ENCODE measurements at places on chromosomes 6 and 20.

DNA sequence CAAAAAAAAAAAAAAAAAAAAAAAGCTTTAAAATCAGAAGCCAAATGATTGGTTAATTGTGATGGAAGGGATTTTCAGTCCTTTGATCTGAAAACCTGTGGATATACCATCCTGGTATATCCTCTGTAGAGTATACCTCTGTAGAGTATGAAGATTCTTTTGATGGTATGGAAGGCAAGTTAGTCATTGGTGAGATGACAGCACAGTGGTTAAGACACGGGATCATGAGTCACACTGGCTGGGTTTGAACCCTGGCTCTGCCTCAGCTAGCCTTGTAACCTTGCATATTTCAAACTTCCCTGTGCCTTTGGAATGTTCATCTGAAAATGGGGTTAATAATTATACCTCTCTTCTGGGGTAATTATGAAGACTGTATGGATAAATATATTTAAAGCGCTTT, 179.3 kb downstream of the CARMIL1 start:
- no peak for DNase-seq

GRCh38 chr6:8794420-8794819, 359.1 kb upstream of the SLC35B3 start:
- no peak for DNase-seq

DNA sequence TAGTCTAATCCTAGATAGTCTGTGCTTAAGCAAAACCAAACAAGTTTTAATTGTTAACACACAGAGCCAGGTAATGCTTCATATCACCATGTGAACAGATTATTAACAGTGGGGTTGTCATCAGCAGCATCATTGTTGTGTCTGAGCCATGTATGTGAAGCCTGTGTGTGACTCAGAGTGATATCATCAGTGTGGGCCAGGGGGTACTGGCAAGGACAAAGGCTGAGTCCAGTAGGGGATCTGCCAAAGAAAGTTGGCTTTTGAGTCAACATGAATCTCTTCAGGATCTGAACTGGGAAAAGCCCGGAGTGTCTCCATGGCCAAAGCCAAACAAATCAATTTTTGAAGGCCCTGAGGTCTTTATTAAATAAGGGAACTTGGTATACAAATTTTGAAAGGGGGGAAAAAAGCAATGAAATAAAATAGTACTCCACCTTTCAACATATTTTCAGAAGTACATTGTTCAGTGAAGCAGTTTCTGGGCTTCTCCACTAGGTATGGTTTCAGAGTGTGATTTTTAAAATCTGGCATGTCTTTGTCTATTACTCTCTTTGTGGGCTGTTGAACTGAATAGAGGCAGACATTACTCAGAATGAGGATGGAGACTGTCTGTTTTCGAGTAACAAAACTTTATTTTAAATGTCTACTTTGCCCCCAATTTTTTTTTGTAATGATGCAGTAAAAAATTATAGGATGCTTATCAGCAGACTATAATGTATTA, 444.2 kb upstream of the JAG1 start:
- no peak for DNase-seq

- DNase-seq, result no peak
These were observed 149.4 kb upstream of the OGFRL1 start for GRCh38 chr6:71139249-71139648.

DNA sequence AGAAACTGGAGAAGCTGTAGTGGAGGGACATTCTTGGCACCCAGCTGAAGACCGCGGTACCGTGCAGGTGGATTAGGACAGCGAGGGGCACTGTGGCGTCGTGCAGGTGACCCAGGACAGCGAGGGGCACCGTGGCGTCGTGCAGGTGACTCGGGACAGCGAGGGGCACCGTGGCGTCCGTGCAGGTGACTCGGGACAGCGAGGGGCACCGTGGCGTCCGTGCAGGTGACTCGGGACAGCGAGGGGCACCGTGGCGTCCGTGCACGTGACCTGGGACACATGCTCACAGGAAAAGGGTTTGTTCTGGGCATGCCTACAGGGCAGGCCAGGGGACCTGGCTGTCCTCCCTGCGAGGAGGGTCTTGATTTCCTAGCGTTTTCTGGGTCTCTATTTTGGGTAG, 29.2 kb upstream of the SMOC2 start:
- no peak for DNase-seq

DNA sequence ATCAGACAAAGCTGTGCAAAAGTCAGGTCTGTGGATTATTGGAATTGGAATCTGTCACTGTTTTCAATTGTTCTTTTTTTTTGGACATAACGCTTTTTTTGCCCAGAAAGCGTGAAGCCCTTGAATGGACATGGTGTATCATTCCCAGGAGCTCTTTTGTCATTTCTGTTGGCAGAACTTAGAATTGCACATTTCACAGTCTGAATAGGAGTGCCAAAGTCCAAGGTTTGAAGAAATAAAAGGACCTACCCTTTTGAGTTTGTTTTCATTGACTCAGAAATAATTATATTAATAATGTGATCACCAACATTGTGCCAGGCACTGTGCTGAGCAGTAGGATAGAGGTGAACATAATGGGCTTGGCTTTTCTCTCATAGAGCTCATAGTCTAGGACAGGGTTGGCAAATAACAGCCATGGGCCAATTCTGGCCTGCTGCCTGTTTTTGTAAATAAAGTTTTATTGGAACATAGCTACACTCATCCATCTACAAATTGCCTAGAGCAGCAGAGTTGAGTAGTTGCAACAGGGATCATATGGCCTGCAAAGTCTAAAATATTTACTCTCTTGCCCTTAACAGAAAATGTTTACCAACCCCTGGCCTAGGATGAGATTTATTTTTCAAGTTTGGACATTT, 62.6 kb upstream of the ATXN1 start:
- DNase-seq, result no peak

DNA sequence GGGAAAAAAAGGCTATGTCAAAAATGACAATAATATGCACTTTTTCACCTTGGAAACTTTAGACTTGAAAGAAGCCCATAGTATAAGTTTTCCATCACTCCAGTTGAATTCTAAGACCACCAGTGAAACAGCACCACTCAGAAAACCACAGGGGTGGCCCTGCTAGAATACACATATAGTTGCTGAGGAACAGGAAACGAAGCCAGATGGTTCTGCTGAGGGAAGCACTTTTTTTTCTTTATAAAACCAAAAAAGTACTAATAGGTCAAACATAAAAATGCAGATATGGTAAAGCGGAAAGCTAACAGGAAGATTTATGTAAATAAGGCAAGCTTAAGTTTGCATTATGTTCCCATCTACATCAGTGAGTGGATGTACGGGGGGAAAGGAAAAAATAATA, 303.9 kb downstream of the FOXC1 start:
- no peak for DNase-seq

DNA sequence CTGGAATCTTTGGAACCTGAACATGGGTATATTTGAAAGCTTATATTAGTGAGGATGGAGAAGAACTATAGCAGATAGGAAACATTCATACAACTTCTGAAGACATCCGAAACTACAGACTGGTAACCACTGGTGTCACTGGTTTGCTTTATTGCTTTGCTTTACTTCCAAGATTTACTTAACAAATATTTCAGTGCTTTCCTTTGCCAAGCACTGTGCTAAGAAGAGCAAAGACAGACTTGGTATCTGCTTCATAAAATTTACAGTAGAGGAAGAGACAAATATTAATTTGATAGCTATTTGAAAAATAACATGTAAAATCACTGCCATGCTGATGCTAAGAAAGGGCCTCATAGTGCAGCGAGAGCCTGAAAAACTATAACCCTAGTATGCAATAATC, 1.8 kb downstream of the TPD52L1 start:
- no peak for DNase-seq
